Inflammatory macrophage (primary cell): ENCODE measurements at places on chromosomes 13 and 19.
A peak's percentile ranks its signal among the peaks of the same experiment; 100 is the strongest.

- DNase-seq = peak; percentile 36
Observed at GRCh38 chr19:35404879-35405622, 34.2 kb downstream of the GPR42 start.

DNA sequence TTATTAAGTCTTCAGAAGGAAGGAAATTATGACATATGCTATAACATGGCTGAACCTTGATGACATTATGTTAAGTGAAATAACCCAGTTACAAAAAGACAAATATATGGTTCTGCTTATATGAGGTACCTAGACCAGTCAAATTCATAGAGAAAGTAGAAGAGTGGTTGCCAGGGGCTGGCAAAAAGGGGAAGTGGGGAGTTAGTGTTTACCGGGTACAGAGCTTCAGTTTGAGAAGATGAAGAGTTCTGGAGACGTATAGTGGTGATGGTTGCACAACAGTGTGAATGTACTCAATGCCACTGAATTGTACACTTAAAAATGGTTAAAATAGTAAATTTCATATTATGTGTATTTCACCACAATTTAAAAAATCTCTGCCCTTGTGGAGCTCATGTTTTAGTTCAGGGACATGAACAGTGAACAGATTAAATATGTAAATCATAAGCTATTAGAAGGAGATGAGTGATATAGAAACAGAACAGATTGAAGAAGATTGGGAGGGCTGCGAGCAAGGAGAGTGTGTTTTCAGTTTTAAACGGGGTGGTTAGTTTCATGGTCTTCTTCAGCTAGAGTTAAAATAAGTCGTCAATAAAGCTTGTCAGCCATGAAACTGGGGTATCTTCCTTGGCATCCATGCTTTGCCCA, 355.2 kb downstream of the KCNRG start:
- peak; percentile 43 for DNase-seq

DNA sequence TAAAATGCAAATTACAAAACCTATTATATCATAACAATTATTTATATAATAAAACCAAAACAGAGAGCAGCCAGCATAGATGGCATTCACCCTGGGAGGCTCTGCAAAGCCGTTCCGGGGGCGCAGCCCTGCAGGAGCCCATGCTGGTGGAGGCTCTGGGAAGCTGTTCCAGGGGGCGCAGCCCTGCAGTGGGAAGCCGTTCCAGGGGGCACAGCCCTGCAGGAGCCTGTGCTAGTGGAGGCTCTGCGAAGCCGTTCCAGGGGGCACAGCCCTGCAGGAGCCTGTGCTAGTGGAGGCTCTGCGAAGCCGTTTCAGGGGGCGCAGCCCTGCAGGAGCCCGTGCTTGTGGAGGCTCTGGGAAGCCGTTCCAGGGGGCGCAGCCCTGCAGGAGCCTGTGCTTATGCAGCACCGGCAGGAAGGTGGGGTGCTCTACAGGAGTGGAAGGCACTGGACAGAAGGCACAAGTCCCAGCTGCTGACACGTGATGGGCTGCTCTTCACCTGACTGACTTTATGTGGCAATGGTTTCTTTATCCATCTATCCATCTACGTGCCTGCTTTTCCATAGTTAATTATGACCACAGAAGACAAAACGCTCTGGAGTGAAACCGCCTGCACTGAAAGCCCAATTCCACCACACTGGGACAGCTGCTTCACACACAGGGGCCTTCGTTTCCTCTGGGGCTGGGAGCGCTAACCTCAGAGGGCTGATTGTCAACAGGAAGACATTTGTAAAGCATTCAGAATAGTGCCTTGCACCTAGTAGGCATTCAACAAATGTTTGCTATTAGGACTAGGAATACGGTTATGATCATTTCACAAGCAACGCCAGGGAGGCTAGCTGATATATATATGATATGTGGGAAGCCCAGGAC, 23.7 kb downstream of the PCID2 start:
- no peak for DNase-seq

- no peak for DNase-seq
Observed at GRCh38 chr19:48598996-48599700, 7.4 kb upstream of the SPACA4 start.
